Adrenal gland (tissue), 19 donors: ENCODE measurements at places on chromosomes 2 and 18. TPM values are rescaled to one million over a fixed set of nuclear protein-coding genes. Genes with fewer than 3 reads are reported as not detected.

PIEZO2 gene
- total RNA-seq = 2.2 TPM

FAM161A gene
- 4.7 TPM for total RNA-seq

ERFE gene
- total RNA-seq = not detected

SERPINB11 gene
- not detected for total RNA-seq

CCDC141 gene
- total RNA-seq = 4.5 TPM

TMEM17 gene
- 4.9 TPM for total RNA-seq

FBXO15 gene
- 1.2 TPM for total RNA-seq

RESP18 gene
- not detected for total RNA-seq

CYB5A gene
- 193 TPM for total RNA-seq

DNA sequence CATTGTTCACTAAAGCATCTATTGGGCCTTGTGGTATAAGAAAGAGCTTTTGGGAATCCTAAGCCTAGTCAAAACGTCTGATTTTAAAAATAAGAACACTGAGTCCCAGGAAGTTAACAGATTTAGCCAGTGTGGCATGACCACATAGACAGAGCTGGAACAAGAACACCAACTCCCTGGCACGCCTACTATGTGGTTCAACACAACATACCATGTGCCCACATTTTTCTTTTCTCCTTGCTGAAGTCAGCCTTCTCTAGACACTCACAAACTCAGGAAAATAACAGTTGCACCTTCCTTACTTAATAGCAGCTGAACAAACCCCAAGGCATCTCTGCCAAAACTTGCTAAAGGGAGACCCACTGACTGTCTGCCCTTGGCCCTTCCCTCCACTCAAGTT lies 124.8 kb downstream of the C1D start:
- no peak overlapping the region for H3K27ac ChIP-seq
- no peaks in the 10 kb centered on the region for H3K4me1 ChIP-seq
- DNase-seq = no peak
- H3K27me3 ChIP-seq = no peaks in the 10 kb centered on the region

GRCh38 chr2:77484026-77484425 lies 38.1 kb downstream of the LRRTM4 start:
- H3K36me3 ChIP-seq = no peaks in the 10 kb centered on the region
- H3K27me3 ChIP-seq = no peaks in the 10 kb centered on the region
- H3K4me1 ChIP-seq = no peaks in the 10 kb centered on the region
- no peak for DNase-seq
- no peak overlapping the region for H3K4me3 ChIP-seq

- H3K4me1 ChIP-seq = peaks cover 18% of the 10 kb centered on the region
- H3K36me3 ChIP-seq = no peaks in the 10 kb centered on the region
- H3K27ac ChIP-seq = no peak overlapping the region
- DNase-seq = peak; percentile 8
Measured at GRCh38 chr2:20667151-20667530, 197 bp downstream of the GDF7 start.

GRCh38 chr18:24609254-24609653 lies 148.8 kb downstream of the HRH4 start:
- H3K36me3 ChIP-seq = no peaks in the 10 kb centered on the region
- no peak overlapping the region for H3K4me3 ChIP-seq
- no peaks in the 10 kb centered on the region for H3K27me3 ChIP-seq
- no peak overlapping the region for H3K27ac ChIP-seq
- H3K4me1 ChIP-seq = no peaks in the 10 kb centered on the region

DNA sequence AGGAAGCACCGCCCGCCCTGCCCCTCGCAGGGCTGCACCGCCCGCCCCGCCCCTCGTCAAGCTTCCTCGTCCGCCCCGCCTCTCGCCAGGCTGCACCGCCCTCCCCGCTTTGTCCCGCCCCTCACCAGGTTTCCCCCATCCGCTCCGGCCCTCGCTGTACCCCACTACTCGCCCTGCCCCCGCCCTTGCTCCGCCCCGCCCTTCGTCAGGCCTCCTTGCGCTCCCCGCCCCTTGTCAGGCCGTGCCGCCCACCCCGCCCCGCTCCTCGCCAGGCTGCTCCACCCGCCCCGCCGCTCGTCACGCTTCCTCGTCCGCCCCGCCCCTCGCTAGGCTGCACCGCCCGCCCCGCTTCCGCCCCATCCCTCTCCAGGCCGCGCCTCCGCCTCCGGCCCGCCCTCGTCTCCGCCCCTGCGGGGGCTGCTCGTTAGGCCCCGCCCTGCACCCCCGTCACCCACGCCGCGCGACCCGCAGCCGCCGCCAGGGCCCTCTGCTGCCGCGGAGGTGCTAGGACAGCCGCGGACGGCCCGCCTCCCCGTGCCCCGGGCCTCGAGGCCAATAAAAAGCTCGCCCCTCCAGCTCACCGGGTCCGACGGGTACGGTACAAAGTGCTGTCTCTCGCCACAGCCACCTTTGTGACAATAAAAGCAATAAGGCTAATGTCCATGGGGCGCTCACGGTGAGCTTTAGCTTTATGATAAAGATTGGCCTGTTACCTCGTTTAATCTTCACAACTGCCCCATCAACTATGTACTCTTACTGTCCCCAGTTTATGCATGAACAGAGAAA lies 602 bp upstream of the DNPEP start:
- H3K4me3 ChIP-seq = peak overlapping the region; percentile 64
- H3K27ac ChIP-seq = no peak overlapping the region
- H3K4me1 ChIP-seq = peaks cover 5% of the 10 kb centered on the region
- H3K27me3 ChIP-seq = no peaks in the 10 kb centered on the region

DNA sequence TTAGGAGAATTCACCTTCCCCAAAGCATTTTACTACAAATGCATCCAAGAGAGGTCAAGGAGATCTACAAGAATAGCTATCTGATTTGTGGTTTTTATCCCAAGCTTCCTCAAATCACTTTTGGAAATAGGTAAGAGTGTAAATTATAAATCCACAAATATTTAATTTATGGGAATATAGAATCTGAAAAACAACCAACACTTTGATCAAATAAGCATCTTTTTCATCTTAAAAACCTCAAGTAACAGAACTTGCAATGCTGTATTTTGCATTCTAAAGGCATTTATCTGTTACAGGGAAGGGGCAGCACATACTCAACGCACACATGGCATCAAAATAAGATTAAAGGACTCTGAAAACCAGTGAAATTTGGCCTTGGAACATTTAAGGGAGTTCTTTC lies 1.9 kb downstream of the ZNF385B start:
- no peak for DNase-seq
- no peak overlapping the region for H3K27ac ChIP-seq
- H3K36me3 ChIP-seq = no peaks in the 10 kb centered on the region
- no peak overlapping the region for H3K4me3 ChIP-seq
- H3K4me1 ChIP-seq = no peaks in the 10 kb centered on the region
- H3K27me3 ChIP-seq = no peaks in the 10 kb centered on the region

DNA sequence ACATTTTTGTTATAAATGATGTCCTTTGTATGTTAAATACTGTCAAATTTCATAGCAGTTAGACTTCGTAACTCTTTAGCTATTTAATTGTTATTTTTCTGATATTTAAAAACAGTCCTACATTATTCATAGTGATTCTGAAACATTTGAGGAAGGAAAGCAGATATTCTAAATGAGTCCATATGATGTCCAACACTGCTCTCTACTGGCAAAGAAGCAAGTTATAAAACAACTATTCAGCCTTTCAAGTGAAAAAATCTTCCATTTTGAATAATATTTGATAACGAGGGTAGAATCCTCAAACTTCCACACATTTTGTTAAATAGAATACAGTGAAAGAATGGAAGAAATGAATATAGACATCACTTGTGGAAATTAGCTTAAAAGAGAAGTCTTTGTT lies 220.8 kb downstream of the GULP1 start:
- H3K36me3 ChIP-seq = no peaks in the 10 kb centered on the region
- no peaks in the 10 kb centered on the region for H3K27me3 ChIP-seq
- no peak for DNase-seq
- no peak overlapping the region for H3K27ac ChIP-seq

DNA sequence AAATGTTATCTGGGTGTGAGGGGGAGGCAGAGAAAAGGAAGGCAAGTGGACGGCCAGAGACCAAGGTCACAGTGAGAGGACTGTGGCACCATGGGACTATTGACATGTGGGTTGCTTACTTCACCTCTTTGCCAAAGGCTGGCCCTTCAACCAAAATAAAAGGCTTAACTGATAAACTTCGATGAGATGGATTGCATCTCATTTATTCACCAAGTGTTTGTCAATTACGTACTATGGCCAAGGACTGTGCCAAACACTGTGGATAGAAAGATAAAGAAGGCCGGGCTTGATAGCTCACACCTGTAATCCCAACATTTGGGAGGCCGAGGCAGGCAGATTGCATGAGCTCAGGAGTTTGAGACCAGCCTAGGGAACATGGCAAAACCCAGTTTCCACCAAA lies 98.7 kb upstream of the CCBE1 start:
- no peak overlapping the region for H3K4me3 ChIP-seq
- H3K27me3 ChIP-seq = no peaks in the 10 kb centered on the region
- H3K4me1 ChIP-seq = no peaks in the 10 kb centered on the region
- H3K27ac ChIP-seq = no peak overlapping the region

- no peak for DNase-seq
- H3K36me3 ChIP-seq = no peaks in the 10 kb centered on the region
- no peak overlapping the region for H3K4me3 ChIP-seq
- H3K27ac ChIP-seq = no peak overlapping the region
Measured at GRCh38 chr2:241906826-241907570, 37.5 kb downstream of the RTP5 start.

GRCh38 chr2:43985359-43985758 lies 10.4 kb downstream of the LRPPRC start:
- H3K27ac ChIP-seq = no peak overlapping the region
- no peak for DNase-seq
- H3K36me3 ChIP-seq = peaks cover 9% of the 10 kb centered on the region

GRCh38 chr2:15242936-15243461 lies 318.1 kb downstream of the NBAS start:
- DNase-seq = no peak
- H3K4me3 ChIP-seq = no peak overlapping the region
- H3K27me3 ChIP-seq = no peaks in the 10 kb centered on the region
- H3K4me1 ChIP-seq = no peaks in the 10 kb centered on the region
- no peaks in the 10 kb centered on the region for H3K36me3 ChIP-seq
- H3K27ac ChIP-seq = no peak overlapping the region

- H3K27me3 ChIP-seq = peaks cover 6% of the 10 kb centered on the region
- H3K27ac ChIP-seq = no peak overlapping the region
- no peak overlapping the region for H3K4me3 ChIP-seq
- peaks cover 10% of the 10 kb centered on the region for H3K4me1 ChIP-seq
- no peaks in the 10 kb centered on the region for H3K36me3 ChIP-seq
Measured at GRCh38 chr2:166372046-166372445, 3.7 kb downstream of the SCN9A start.

DNA sequence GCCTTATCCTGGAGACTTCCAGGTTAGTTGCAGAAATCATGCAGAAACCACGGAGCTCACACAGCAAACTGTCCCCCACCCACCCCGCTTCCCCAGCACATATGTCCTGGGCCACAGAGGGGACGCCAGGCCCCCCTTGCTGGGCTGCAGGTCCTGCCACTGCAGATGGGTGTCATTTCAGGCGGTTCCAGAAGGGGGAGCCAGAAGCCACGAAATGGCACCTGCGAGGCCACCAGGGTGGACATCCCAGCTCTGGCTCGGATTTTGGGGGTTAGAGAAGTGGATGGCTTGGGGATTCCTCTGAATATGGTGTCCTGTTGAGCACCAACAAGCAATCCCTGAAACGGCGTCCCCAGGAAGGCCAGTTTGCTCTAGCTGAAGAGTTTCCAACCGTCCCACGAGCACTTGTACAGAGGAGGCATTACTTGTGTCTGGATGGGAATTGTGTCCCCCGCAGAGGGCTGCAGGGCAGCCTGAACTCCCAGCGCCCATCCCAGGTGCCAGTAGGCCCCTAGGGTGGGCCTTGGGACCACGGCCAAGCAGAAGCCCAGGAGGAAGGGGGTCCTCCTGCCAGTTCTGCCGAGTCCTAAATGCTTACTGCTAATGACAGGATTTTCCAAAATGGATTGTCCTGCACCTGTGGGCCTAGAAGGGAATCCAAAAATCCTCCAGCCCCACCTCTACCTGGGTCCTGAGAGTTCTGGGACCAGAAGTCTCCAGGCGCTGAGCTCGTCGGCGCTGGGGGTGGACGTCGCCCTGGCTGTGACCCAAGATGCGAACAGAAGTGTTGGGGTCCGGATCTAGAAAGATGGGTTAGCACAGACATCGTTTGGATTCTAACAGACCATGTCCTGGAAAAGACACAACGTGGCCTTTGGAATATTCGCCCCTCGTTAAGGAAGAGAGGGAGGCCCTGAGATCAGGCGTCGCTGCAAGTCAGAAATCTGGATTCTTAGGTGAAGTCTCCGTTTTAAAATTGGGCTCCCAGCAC lies 14.6 kb upstream of the NFATC1 start:
- H3K4me3 ChIP-seq = no peak overlapping the region
- no peaks in the 10 kb centered on the region for H3K27me3 ChIP-seq
- H3K4me1 ChIP-seq = no peaks in the 10 kb centered on the region
- peak; percentile 82 for DNase-seq
- no peaks in the 10 kb centered on the region for H3K36me3 ChIP-seq

DNA sequence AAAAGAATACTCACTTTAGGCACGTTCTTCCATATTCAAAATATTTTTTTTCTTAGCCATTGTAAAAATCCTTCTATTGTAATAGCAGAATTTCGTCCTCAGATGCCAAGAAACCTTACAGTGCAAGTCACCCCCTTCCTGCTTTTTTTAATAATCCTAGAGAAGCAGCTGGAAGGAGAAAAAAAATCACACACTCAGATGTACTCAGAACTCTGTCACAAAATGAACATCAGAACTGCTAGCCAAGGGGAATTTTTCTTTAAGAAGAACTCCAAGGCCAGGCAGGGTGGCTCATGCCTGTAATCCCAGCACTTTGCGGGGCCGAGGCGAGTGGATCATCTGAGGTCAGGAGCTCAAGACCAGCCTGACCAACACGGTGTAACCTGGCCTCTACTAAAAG lies 127.3 kb upstream of the SPATS2L start:
- no peak overlapping the region for H3K27ac ChIP-seq
- H3K4me3 ChIP-seq = no peak overlapping the region
- H3K4me1 ChIP-seq = no peaks in the 10 kb centered on the region
- H3K27me3 ChIP-seq = no peaks in the 10 kb centered on the region

DNA sequence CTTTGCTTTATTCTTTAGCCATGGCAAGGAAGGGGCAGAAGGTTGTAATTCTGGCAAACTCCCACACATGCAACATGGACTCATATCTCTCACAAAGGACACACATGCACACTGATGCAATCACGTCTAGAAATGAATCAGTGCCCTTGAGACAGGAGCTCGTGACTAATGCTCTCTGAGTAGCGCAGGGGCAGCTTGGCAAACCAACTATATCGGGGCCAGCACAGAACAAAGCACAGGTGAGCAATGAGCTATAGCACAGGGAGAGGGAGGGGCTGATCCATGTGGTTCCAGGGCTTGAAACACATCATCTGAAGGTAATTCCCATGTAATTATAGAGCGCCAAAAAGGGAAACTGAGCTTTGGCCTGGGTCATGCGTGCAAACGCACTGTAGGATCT lies 165.2 kb upstream of the KLF7 start:
- DNase-seq = peak; percentile 84
- peak overlapping the region; percentile 44 for H3K27ac ChIP-seq

DNA sequence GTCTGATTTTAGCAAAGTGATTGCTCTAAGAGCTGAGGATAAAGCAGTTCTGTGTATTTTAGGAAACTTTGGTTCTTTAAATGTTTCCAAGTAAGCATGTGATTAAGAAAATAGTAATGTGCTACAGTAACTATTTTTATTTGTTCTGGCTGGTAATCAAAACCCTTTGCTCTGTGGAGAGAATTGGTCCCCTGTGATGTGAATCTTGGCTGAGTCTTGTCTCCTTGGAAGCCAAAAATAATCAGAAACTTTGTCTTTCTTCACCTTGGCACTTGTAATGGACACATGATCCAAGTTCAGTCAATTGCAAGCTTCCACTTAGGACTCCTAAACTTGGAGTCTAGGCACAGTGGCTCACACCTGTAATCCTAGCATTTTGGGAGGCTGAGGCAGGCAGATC lies 422.7 kb upstream of the CDH20 start:
- no peaks in the 10 kb centered on the region for H3K36me3 ChIP-seq
- H3K27ac ChIP-seq = no peak overlapping the region
- DNase-seq = no peak
- H3K27me3 ChIP-seq = no peaks in the 10 kb centered on the region
- H3K4me3 ChIP-seq = no peak overlapping the region
- no peaks in the 10 kb centered on the region for H3K4me1 ChIP-seq
